ENCODE measurements at places on chromosomes 12 and 14.

DNA sequence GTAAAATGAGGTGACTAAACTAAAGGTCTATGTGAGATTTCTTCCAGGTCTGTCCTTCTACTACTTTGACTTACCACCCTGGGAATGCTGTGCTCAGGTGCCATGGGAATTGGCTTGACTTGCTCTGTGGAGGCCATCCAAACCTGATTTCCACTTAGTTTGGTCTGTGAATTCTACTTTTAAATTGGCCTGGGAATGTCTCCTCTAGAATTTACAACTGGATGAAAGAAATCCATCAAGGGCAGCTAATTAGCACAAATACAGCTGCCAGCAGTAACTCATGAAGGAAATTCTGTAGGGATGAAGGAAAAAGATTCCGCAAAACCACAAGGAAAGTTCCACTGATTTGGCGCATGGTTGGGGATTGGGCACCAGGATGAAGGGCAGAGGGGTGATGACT, 31.7 kb upstream of the FRMD6 start:
- no peak for DNase-seq

DNA sequence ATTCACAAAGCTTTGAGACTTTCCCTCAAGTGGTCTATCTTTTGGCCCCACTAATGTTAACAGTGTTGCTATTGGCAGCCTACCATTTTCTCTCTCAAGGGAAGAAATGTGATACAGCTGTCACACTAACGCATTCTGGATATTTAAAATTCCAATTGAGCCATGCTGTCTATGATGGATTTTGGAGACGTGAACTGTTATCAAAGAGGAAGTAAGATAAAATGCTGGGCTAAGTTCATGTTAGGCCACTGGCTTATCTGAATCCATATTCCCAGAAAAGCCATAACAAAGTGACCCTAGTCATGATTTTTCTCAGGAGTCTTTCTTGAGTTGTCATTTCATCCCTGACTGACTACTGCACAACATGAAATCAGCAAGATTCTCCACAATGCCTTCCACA, 200.2 kb downstream of the PHLDA1 start:
- no peak for DNase-seq

DNA sequence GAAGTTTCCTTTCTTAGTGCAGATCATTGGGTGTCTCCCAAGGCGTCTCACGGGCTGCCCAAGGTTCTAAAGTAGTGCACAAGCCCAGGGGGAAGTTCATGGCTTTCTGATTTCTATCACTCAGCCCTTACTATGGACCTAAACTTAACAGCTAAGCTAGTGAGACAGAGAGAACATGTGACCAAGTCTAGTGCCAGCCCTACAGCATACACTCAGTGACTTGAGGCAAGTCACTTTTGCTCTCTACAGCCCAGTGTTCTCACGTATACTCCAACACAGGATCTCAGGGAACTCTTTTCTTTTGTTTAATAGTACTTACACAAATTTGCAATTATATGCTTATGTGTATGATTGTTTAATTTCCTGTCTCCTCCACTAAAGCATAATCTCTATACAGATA, 48.6 kb downstream of the NKX2-1 start:
- DNase-seq = no peak

DNA sequence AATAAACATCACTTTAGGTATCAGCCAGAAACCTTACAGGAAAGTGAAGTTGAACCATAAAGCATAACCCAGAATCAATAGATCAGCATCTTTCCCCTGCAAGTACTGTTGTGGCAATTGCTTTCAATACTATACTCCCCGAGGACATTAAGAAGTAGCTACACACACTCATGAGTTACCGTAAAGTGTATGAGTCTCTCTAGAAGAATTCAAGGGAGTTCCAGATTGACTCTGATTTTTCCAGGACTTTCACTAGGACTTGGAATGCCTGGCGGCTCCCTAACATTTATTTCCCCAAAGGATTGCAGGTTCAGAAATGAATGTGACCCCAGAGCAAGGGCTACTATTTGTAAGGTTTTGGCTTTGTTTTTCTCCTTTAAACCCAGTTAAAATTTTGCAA, 465.4 kb upstream of the MDGA2 start:
- no peak for DNase-seq

- no peak for DNase-seq
These were observed 31.2 kb downstream of the CCDC59 start for GRCh38 chr12:82326905-82327503.

DNA sequence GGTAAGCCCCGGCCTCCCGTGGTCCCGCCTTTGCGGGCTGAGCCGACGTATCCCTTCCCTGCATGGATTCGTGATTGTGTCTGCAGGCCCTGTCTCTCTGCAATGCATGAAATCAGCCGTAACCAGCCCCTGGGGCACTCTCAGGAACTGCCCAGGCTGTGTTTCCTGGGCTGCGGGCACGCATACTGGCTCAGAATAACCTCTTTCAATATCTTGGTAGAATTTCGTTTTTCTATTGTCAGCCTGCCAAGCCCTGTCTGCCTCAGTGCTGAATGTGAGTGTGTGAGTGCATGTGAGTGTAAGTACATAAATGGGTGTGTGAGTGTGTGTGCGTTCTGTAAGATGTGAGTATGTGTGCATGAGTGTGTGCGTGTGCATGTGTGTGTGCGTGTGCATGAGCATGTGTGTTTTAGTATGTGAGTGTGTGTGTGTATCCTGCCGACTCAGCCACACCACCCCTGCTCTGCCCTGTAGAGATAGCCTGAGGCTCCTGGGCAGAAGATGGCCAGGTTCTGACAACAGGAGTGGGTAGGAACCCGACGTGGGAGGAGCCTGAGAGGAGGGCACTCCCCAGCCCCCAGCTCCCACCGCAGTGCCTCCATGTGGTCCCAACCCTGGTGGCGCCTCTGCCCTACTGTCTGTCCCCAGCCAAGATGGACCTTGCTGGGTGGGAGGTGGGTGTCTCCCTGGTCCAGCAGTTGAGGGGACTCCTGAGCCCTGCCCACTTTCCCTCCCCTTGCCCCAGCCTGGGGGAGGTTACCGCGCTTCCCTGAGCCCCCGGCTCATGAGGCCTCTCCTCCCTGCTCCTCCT, 268.8 kb downstream of the ADGRD1 start:
- DNase-seq = no peak

- no peak for DNase-seq
These were observed 88.9 kb downstream of the MSRB3 start for GRCh38 chr12:65367396-65367795.

DNA sequence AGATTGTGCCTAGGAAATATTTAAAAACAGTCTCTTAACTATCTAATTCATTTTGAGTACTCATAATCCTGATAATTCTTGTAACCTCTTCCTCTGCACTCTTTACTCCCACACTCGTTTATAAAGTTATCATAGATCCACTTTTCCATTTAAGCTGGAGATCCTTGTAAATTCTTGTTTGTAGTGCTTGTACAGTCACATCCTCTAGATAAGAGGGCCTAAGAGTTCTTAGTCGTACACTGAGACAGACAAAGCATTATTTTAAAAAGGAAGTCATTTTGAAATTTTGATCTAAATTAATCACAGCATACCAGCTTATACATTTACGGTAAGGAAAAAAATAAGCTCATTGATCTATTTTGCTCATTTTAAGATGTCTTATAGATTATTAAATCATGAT, 42.5 kb downstream of the LMO3 start:
- no peak for DNase-seq

DNA sequence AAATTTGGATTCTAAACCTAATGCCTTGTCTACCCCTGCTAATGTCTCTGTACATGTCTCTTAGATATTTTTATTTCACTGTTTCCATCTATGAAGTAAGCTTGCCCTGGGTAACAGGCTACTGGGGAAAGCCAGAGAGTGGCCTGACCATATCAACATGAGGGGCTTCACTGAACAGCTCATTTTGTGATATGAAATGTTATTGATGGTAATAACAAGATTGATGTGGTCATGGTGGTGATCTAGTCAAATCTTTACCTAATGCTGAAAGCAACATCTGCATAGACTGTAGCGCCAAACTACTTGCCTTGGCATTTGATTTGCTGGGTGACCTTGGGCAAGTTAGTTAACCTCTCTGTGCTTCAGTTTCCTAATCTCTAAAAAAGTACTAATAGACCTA, 9.9 kb upstream of the DYRK2 start:
- DNase-seq = no peak

- DNase-seq = no peak
These were observed 170.5 kb upstream of the GARIN2 start for GRCh38 chr14:67018720-67019119.

DNA sequence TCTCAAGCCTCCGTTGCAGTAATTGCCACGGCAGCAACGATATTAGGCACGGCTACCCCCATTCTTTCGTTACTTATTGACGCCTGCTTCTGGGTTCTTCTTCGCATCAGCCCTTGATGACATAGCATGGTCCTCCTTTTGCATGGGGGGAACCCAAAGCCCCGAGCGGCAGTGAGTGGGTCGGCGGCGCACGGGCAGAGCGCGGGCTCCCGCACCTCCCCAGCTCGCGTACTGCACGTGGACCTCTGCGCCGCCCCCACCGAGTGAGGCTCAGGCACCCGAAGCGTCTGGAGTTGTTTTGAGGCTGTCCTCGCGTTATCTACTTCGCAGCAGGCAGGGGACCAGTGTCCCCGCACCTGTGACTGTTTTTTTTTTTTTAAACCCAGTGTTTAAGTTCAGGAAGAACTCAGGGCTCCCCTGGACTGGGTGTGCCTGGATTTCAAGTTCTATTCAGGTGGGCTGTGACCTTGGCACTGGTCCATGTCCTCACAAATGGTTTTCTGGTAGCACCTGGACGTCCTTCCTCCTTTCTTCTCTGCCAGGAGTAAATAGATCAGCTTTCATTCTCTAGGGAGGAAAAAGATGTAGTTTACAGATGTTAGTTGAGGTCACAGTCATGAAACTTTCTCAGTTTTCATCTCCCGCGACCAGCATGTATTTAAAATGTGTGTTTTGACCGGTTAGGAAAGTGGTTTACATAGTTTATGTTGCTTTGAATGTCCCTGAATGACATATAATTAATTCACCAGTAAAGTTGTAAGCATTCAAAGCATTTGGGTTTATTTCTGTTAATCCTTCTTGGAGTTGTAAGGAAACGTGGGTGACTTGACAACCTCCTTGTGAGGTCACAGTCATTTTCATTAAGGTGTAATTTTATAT, 1.4 kb upstream of the FOXN4 start:
- DNase-seq = no peak

GRCh38 chr12:50362671-50363070, 33.7 kb downstream of the FAM186A start:
- no peak for DNase-seq

GRCh38 chr12:120693848-120694247, 6.9 kb downstream of the MLEC start:
- no peak for DNase-seq

DNA sequence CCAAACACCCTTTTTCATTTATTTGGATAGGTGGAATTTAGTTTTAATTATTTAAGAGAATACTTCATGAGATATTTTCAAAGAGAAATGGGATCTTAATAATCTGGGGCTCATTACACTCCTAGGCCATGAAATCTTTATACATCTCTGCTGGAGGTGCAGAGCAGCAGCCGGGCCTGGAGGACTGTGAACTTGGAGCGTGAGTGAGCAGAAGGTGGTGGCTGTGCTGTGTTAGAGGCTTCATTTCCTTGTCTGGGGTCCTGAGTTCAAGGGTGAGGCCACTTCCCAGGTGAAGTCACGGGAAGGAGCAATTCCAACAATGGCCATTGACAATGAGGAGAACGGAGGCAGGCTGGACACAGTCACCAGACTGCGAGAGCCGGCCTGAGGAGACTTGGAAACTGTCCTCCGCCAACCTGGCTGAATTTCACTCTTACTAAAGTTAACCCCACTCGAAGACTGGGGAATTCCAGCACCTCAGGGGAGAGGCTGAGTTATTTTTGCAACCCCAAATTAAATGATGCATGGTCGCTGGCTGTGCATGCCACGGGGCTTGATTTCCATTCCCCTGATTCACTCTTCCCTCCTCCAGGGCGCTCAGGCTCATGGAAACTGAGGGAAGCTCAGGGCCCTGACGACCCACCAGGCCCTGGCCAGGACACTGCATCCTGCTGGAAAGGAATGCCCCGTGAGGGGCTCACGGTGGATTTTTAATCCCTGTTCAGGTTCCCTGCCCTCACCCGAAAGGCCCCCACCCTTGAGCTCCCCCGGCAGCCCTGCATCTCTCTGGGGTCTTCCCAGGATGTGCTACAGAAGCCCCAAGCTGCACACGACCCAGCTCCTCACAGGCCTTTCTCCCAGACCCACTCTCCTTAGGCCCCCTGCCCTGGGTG, 22.6 kb upstream of the TRAF3 start:
- DNase-seq = no peak

DNA sequence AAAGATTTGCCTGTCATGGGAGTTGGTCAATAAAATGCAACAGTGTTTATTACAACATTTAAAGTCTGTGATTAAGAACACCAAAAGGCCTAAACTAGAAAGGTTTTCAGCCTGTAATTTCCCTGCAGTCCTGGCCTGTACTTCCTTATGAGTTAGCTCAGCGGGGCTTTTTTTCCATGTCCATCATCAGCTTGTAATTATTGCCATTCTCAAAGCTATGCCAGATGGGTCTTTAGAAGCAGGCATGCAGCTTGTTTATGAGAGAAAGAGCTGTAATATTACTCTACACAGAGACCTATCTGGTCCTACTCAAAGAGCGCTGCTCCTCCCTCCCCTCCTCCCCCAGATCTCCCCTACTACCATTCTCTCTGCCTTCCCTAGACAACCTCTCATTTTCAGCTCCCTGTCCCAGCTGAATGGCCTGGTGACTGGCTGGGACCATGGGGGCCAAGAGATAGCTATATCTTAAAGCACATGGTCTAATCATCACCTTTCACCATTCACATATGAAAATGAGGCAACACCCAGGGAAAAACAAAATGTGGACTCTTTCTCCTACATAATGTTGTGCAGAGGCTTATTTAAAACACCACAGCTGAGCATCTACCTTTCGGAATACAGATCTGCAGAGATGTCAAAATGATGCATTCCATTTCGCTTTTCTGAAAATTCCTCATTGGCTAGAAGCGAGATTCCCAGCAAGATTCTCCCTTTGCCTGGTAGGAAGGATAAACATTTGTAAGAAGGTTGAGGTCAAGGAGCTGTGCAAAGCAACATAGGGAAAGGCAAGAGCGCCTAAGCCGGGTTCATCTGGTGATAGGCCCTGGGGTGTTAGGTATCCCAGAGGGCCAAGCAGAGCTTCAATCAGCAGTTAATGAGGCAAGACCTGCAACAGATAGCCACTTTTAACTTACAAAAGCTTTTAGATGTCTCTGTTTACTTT, 209.7 kb upstream of the CDKN3 start:
- no peak for DNase-seq

- DNase-seq = no peak
These were observed 8.9 kb downstream of the FUT8 start for GRCh38 chr14:65421201-65421981.

- no peak for DNase-seq
These were observed 581.2 kb downstream of the LRFN5 start for GRCh38 chr14:42187846-42188245.

- no peak for DNase-seq
These were observed 5.7 kb upstream of the SLCO1A2 start for GRCh38 chr12:21340403-21340802.

GRCh38 chr12:132550014-132550802, 60.2 kb downstream of the LRCOL1 start:
- DNase-seq = no peak

- no peak for DNase-seq
These were observed 84.0 kb downstream of the LRRC9 start for GRCh38 chr14:60003991-60004390.
